ENCODE measurements at places on chromosomes 2 and 18.

DNA sequence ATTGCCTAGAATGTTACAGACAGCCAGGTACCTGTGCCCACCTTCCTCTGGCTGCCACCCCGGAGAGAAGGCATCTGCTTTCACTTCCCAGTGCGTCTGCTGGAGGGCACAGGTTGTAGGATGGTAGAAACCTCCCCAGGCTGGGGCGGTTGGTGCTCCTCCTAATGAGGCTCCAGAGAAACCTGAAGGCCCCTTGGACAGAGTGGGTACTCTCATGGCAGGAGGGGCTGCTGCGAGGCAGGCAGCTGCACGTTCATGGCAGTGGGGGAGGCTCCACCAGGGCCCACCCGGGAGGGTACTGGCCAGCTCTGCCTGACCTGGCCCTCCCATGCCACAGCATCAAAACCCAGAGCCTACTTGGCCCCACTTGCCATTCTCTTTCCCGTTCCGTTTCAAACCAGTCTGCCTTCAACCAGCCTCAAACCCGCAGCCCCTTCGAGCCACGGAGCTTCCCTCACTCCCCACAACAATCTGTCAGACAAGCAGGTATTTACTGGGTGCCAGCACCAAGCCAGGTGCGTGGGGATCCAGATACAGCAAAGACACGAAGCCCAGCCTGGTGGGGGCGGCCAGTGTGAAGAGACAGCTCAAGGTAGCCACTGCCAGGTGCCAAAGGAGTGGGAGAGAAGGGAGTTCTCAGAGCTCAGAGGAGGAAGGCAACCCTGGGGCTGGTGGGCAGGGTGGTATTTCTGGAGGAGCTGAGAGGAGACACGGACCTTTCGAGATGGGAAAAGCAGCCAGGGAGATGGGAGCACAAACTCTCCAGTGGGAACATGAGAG is 229.6 kb downstream of the LOXHD1 start:
- no peak for DNase-seq

DNA sequence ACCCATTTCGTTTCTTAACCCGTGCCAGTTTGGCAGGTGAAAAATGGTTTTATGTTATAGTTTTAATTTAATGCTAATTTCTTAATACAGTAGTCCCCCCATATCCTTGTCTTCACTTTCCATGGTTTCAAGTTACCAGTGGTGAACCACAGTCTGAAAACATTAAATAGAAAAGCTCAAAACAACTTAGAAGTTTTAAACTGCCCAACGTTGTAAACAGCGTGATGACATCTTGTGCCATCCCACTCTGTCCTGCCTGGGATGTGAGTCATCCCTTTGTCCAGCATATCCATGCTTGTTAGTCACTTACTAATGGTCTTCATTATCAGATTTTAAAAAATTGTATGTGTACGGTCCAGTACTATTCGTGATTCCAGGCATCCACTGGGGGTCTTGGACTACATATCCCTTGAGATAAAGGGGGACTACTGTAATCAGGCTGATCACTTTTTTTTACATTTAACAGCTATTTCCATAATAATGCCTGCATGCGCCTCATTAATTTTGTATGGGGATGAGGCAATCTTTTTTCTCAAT is 31.9 kb downstream of the SLC66A3 start:
- no peak for DNase-seq

GRCh38 chr2:98912957-98913915 is 22.8 kb downstream of the CRACDL start:
- DNase-seq = no peak

DNA sequence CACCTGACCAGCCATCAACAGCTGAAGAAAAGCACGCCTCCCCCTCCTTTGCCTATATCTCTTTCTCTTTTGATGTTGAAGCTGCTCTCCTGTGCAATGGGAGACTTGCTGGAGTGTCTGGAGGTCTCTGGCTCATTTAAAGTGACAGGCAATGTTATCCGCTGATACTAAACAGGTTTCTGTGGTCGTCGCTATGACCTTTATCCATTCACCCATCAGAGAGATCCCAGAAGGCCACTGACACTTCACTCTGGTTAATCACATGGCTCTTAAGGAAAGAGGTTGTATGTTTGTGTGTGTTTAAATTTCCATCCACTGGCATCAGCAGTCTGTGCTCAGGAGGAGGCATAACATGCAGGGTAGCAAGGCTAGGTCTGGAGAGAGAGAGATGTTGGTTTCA is 277.3 kb downstream of the MTX2 start:
- no peak for DNase-seq

- DNase-seq = no peak
Measured at GRCh38 chr18:12679183-12679786, 21.4 kb upstream of the SPIRE1 start.

DNA sequence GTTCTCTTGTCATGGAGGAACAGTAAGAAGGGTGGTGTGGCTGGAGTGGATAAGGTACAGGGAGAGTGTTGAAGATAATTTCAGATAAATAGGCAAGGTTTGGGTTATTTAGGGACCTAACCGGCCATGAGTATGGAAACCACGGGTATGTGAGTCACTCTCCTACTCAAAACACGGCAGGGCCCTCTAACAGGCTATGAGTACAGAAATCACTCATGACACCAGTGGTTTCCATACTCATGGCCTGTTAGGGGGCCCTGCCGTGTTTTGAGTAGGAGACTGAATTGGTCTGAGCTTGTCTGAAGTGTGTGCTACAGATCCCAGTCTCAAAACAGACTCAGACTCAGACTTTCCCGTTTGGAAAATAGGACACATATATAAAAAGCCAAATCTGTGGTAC is 428.4 kb upstream of the HNMT start:
- DNase-seq = no peak

DNA sequence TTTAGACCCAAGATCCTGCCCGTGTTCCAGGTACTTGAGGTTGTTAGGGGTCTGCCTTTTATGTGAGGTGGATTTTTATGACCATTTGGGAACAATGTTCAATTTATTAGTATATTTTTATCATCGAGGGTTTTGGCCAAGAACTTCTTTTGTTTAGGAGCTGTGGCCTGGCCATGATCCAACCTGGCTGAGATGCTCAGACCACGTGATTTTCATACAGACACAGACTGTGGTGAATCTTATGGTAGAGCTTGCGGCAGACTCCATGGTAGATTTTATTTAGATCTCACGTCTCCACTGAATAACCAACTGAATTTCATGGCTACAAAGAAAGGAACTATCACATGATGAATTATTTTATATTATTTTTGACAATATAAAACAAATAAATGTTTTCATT is 405.5 kb upstream of the VWC2L start:
- DNase-seq = no peak

- no peak for DNase-seq
Measured at GRCh38 chr18:73264562-73264921, 396.8 kb upstream of the NETO1 start.

DNA sequence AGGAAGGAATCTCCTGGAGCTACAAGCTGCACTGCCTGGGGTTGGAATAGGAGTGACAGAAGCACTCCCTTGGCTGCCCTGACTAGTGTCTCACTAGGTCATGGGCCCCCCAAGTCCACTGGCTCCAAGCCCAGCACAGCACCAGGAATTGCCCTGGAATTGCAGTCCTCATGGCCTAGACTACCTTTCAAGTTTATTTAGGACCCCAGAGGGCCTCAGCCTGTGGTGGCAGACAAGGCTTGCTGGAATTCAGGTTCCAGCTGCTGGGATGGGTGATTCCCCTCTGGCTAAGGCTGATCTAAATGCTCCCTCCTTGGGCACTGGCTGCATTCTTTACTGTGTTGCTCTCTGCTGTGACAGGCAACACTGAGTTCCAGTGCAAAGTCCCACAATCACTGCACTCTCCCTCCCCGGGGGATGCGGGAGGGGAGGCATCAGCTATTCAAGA is 14.0 kb downstream of the STRADB start:
- DNase-seq = no peak

- DNase-seq = no peak
Measured at GRCh38 chr18:24204904-24205303, 66.0 kb downstream of the CABYR start.

DNA sequence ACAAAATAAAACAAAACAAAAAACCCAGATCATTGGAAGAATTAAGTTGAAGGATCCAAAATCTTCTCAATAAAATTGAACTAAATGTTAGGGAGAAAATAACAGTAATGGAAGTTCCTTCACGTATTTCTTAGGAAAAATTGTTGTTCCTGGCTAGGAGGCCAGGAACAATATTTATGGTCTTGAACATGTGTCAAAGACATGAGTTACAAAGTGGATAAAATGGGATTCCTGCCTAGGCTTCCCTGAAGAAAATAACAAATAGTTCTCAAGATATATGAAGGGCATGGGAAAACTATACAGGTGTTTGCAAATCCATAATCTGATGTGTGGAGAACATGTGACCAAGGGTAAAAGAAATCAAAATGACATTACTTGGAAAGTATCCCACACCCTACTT is 67.6 kb upstream of the ITGB6 start:
- DNase-seq = no peak

DNA sequence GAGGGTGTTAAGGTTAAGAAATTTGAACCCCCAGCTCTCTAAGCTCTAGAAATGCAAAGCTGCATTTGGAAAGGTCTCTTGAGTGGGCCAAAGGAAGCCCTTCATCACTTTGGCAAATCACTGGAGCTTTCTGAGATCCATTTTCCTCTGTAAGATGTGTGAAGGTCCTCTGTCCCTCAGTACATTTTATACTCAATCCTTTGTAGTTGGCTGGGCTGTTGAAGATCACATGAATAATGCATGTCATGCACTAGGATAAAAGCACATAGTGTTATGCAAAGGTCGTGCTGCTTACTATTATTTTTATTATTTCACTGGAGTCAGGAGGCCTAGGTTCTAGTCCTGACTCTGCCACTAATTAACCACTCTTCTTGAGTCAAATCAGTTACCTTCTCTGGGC is 124.9 kb downstream of the FSHR start:
- no peak for DNase-seq

- no peak for DNase-seq
Measured at GRCh38 chr18:61637905-61638595, 254.8 kb downstream of the RNF152 start.

DNA sequence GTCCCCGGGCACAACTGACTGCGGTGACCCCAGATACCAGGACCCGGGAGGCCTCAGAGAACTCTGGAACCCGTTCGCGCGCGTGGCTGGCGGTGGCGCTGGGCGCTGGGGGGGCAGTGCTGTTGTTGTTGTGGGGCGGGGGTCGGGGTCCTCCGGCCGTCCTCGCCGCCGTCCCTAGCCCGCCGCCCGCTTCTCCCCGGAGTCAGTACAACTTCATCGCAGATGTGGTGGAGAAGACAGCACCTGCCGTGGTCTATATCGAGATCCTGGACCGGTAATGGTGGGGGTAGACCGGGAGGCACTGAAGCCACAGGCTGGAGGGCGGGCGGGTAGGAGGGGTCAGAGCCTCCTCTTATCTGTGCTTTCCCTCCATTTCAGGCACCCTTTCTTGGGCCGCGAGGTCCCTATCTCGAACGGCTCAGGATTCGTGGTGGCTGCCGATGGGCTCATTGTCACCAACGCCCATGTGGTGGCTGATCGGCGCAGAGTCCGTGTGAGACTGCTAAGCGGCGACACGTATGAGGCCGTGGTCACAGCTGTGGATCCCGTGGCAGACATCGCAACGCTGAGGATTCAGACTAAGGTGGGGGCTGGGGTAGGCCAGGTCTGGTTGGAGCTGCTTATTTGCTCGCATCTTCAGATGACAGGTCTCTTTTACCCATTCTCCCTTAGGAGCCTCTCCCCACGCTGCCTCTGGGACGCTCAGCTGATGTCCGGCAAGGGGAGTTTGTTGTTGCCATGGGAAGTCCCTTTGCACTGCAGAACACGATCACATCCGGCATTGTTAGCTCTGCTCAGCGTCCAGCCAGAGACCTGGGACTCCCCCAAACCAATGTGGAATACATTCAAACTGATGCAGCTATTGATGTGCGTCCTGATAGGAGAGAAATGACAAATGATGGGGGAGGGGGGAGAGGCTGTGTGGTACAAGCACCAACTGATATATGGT is 780 bp downstream of the HTRA2 start:
- no peak for DNase-seq

- DNase-seq = no peak
Measured at GRCh38 chr2:41413813-41414485, 633.9 kb upstream of the PKDCC start.

- no peak for DNase-seq
Measured at GRCh38 chr2:8857709-8858108, 20.3 kb upstream of the KIDINS220 start.

- no peak for DNase-seq
Measured at GRCh38 chr2:36572719-36573059, 25.3 kb downstream of the FEZ2 start.

DNA sequence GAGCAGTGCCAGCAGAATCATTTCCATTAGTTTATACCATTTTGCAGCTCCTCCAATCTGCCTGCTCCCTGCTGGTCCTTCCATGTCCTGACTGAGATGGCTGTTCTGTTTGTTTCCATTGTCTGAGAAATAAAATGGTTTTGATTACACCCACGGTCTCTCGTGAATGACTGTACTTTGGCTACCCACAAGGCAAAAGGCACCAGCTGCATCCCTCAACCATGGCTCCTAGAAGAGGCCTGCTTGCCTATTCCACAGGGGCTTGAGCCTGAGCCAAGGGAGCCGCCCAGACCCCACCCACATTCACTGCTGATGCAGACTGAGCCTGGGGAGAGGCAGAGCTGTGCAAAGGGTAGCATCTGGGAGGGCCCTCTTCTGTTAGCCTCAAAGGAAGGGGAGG is 31.2 kb downstream of the MARCHF4 start:
- no peak for DNase-seq

Measured in stimulated activated CD4-positive, alpha-beta T cell treated with anti-CD3 and anti-CD28 coated beads, TNF-alpha, amount 100 ng/mL, for 4 hours (primary cell).